ENCODE measurements at places on chromosomes 1 and 21.

DNA sequence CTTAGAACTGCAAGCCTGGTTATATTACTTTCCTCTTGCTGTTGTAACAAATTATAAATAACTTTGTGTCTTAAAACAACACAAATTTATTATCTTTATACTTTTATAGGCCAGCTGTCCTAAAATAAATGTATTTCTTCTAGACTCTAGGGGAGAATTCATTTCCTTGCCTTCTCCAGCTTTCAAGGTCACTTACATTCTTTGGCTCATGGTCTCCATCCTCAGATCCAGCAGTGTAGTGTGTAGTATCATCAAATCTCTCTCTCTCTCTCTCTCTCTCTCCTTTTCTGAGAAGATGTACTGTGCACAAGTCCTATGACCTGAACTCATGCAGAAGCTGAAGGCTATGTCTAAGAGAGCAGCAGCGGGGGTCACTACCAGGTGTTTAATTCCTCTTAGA lies 1510.6 kb downstream of the MRPL39 start:
- DNase-seq, result no peak

DNA sequence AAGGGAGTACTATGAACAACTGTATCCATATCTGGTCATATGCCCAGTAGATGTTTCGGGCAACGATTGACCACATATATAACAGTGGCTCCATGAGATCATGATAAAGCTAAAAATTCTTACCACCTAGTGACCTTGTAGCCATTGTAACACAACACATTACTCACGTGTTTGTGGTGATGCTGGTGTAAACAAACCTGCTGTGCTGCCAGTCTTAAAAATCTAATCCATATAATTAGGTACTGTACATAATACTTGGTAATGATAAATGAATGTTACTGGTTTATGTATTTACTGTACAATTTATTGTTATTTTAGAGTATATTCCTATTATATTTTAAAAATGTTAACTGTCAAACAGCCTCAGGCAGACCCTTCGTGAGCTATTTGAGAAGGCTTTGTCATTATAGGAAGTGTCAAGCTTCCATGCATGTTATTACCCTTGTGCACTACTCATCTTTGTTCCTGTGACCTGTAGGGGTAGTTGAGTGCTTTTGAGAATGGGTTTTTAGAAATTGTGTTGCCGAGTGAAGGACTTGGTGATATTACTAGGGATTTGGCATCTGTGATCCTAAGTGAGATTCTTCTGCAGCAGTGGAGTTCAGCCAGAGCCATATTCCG lies 23.6 kb downstream of the DIP2A start:
- DNase-seq, result no peak

- DNase-seq, result no peak
Measured at GRCh38 chr1:93605026-93605568, 76.5 kb downstream of the BCAR3 start.

GRCh38 chr1:92764116-92764515 lies 20.8 kb downstream of the EVI5 start:
- no peak for DNase-seq

GRCh38 chr1:10940451-10940804 lies 72.0 kb upstream of the TARDBP start:
- no peak for DNase-seq

GRCh38 chr1:7678491-7679158 lies 92.5 kb upstream of the VAMP3 start:
- DNase-seq, result no peak
